Tracheal epithelial cell (primary cell): ENCODE measurements at places on chromosomes 4 and X. TPM values are rescaled to one million over a fixed set of nuclear protein-coding genes. Genes with fewer than 3 reads are reported as not detected.

Gene ZMAT1
- 0.24 TPM in 1 of 2 replicates, not detected in the other for total RNA-seq

Gene CFAP47
- total RNA-seq = under 0.01 TPM in 1 of 2 replicates, not detected in the other

Gene SYN1
- total RNA-seq = under 0.01 TPM in 1 of 2 replicates, not detected in the other

Gene MID2
- 26.3 and 31.5 TPM in 2 replicates for total RNA-seq

Gene SH3RF1
- total RNA-seq = 10.8 and 10.9 TPM in 2 replicates

Gene UBE2D3
- 375 and 416 TPM in 2 replicates for total RNA-seq

Gene IL1RAPL2
- total RNA-seq = under 0.01 TPM in 1 of 2 replicates, not detected in the other

Gene USP17L29
- total RNA-seq = not detected in 2 replicates

Gene RPS6KA6
- 2.2 and 3.2 TPM in 2 replicates for total RNA-seq

Gene CHM
- total RNA-seq = 10.0 and 14.5 TPM in 2 replicates

Gene FRG2
- total RNA-seq = not detected in 2 replicates

Gene CT45A3
- not detected in 2 replicates for total RNA-seq

Gene PLP1
- total RNA-seq = not detected in 2 replicates

Gene TMEM154
- 30.5 and 34.5 TPM in 2 replicates for total RNA-seq

Gene PSAPL1
- total RNA-seq = under 0.01 TPM in 2 replicates

Gene PAGE5
- not detected in 2 replicates for total RNA-seq

Gene SH3BP2
- total RNA-seq = 45.5 and 46.5 TPM in 2 replicates

Gene TMEM192
- total RNA-seq = 13.0 and 21.5 TPM in 2 replicates

Gene OGT
- total RNA-seq = 78.6 and 113 TPM in 2 replicates

Gene SPATA4
- 0.24 TPM in 1 of 2 replicates, not detected in the other for total RNA-seq

Gene GABRE
- total RNA-seq = 14.9 and 16.8 TPM in 2 replicates

Gene ATP1B4
- not detected in 2 replicates for total RNA-seq

Gene SLC26A1
- total RNA-seq = 0.21 and 0.24 TPM in 2 replicates

Gene GRIA3
- under 0.01 and 0.24 TPM in 2 replicates for total RNA-seq

Gene RIBC1
- total RNA-seq = 0.43 and 0.48 TPM in 2 replicates

Gene CT45A9
- total RNA-seq = not detected in 2 replicates

Gene SMAD1
- 11.3 and 11.5 TPM in 2 replicates for total RNA-seq

Gene MAB21L2
- not detected in 2 replicates for total RNA-seq

Gene HTN1
- not detected in 2 replicates for total RNA-seq

Gene ZXDA
- 7.0 and 8.0 TPM in 2 replicates for total RNA-seq

Gene PTPN13
- 64.1 and 72.9 TPM in 2 replicates for total RNA-seq

Gene HCCS
- 18.3 and 20.0 TPM in 2 replicates for total RNA-seq

Gene LRAT
- total RNA-seq = 0.72 and 4.3 TPM in 2 replicates

Gene NLGN4X
- total RNA-seq = 0.24 TPM in 1 of 2 replicates, not detected in the other

Gene C4orf50
- under 0.01 TPM in 1 of 2 replicates, not detected in the other for total RNA-seq

Gene BMPR1B
- 4.1 and 15.3 TPM in 2 replicates for total RNA-seq

Gene COL25A1
- under 0.01 and 0.24 TPM in 2 replicates for total RNA-seq

Gene POLN
- 0.85 and 2.4 TPM in 2 replicates for total RNA-seq

Gene NXF2
- not detected in 2 replicates for total RNA-seq

Gene DMP1
- not detected in 2 replicates for total RNA-seq

Gene REPS2
- 1.3 and 3.1 TPM in 2 replicates for total RNA-seq

Gene MSX1
- total RNA-seq = 0.24 TPM in 1 of 2 replicates, not detected in the other

Gene SPANXB1
- not detected in 2 replicates for total RNA-seq

Gene NAP1L2
- total RNA-seq = 0.24 and 0.43 TPM in 2 replicates

Gene SATL1
- not detected in 2 replicates for total RNA-seq

Gene HPSE
- total RNA-seq = 0.72 and 3.0 TPM in 2 replicates

Gene GLUD2
- 0.72 and 0.85 TPM in 2 replicates for total RNA-seq

Gene SAGE1
- not detected in 2 replicates for total RNA-seq

Gene SPATA18
- 12.5 and 15.8 TPM in 2 replicates for total RNA-seq

Gene PPP2R2C
- total RNA-seq = 1.9 and 3.6 TPM in 2 replicates

Gene EDA
- total RNA-seq = 0.48 and 0.85 TPM in 2 replicates

Gene FGFR3
- 55.4 and 118 TPM in 2 replicates for total RNA-seq

Gene CITED1
- 0.48 TPM in 1 of 2 replicates, not detected in the other for total RNA-seq

Gene MXD4
- 14.9 and 24.6 TPM in 2 replicates for total RNA-seq

Gene TCP11X2
- not detected in 2 replicates for total RNA-seq

Gene ADH7
- total RNA-seq = 3.9 and 15.1 TPM in 2 replicates

Gene HTN3
- not detected in 2 replicates for total RNA-seq

Gene GYPE
- total RNA-seq = not detected in 2 replicates
